ENCODE measurements at places on chromosomes 6 and 20.

GRCh38 chr6:55812509-55812908 lies 62.9 kb downstream of the BMP5 start:
- no peaks in the 10 kb centered on the region for H3K36me3 ChIP-seq
- no peak overlapping the region for H3K27ac ChIP-seq
- H3K27me3 ChIP-seq, result no peaks in the 10 kb centered on the region
- DNase-seq, result no peak

DNA sequence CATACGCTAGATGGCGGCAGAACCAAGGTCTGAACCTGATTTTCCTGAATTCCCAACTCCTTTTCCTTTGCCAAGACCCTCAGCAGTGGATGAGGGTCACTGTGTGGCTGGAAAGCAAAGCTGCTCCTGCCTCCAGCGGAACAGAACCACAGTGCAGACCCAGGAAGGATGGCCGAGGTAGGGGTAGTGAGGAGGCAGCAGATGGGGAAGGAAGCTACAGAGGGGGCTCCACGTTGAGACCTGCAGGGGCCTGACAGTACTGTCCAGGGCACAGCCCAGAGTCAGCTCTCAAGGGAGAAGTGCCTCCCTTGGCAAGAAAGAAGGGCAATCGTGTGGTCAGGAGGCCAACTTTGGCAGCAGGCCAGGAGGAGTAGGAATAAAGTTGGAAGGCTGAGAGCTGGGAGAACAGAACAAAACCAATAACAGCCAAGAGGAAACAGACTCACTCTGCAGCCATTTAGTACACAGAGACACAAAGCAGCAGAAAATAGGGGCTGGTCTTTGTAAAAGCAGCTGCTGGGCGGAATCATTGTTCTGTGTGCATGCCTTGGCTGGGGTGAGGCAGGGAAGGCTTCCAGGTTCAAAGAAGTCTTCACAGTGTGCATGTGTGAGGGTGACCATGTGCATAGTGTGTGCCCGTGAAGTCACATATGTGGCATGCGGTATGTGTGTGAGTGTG lies 3.1 kb downstream of the GABRR2 start:
- no peak overlapping the region for H3K27ac ChIP-seq
- peaks cover 4% of the 10 kb centered on the region for H3K36me3 ChIP-seq
- H3K4me1 ChIP-seq, result no peaks in the 10 kb centered on the region

GRCh38 chr6:39820553-39820952 lies 28.4 kb downstream of the DAAM2 start:
- H3K27ac ChIP-seq, result no peak overlapping the region
- H3K4me3 ChIP-seq, result no peak overlapping the region
- H3K4me1 ChIP-seq, result no peaks in the 10 kb centered on the region
- peaks cover 4% of the 10 kb centered on the region for H3K27me3 ChIP-seq

DNA sequence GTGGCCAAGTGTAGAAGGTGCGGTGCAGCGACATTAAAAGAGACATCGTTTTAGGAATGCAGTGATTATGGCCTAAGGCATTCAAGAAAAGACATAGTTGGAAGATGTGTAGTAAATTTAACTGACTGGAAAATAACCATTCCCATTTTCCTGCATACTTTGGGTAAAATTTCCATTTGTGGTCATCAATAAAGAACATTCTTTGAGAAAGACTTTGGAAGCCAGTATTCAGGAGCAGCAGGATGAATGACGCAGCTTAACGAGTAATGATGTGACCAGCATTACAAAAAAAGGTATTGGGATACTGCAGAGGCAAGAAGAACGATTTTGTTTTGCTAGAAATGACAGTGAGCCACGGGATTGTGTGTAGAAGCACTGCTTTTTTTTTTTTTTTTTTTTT lies 7.0 kb upstream of the RWDD1 start:
- no peak overlapping the region for H3K27ac ChIP-seq
- peaks cover 5% of the 10 kb centered on the region for H3K4me1 ChIP-seq
- no peak for DNase-seq
- H3K36me3 ChIP-seq, result no peaks in the 10 kb centered on the region

GRCh38 chr6:154509421-154510143 lies 903 bp downstream of the CNKSR3 start:
- H3K4me1 ChIP-seq, result peaks cover 10% of the 10 kb centered on the region
- H3K36me3 ChIP-seq, result no peaks in the 10 kb centered on the region
- peaks cover 49% of the 10 kb centered on the region for H3K27me3 ChIP-seq
- peak overlapping the region; percentile 33 for H3K4me3 ChIP-seq
- H3K27ac ChIP-seq, result no peak overlapping the region

DNA sequence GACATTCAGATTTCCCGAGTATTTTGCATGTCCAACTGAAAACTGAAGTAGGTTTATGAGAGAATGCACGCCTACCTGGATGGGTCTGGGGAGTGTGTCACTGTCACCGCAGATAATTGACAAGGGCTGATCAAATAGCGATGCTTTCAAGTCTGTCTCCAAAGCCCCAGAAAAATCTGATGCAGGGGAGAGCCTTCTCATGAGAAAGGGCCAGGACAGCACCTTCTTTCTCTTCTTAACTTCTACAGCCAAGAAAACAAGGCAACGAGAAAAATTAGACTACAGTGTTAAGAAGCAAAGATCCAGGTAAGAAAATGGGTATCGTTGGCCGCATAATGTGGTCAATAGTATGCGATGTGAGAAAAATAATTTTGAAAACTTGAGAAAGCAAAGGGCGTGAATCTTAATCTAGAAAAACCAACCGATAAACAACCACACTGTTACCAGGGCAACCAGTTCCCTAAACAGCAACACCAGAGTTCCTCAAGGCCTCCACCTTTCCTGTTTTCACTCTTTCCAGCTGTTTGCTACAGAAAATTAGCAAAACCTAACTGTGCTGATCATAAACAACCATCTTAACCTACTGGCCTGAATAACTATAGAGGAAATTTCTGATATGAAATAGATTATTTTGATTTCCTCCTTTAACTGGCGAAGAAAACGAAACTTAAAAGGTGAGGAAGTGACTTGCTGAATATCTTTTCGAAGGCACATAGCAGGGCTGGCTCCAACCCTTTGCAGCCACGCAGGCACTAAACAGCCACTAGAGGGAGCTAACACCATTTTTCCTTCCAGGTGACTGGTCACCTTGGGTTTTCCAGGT lies 2.6 kb downstream of the TAGAP start:
- peak; percentile 83 for DNase-seq
- peaks cover 68% of the 10 kb centered on the region for H3K36me3 ChIP-seq
- H3K27me3 ChIP-seq, result no peaks in the 10 kb centered on the region
- peak overlapping the region; percentile 98 for H3K27ac ChIP-seq
- H3K4me1 ChIP-seq, result peaks cover 66% of the 10 kb centered on the region
- peak overlapping the region; percentile 96 for H3K4me3 ChIP-seq

GRCh38 chr6:160203522-160203921 lies 55.1 kb downstream of the SLC22A2 start:
- no peak for DNase-seq
- H3K36me3 ChIP-seq, result no peaks in the 10 kb centered on the region
- H3K27me3 ChIP-seq, result peaks cover 13% of the 10 kb centered on the region
- H3K4me3 ChIP-seq, result no peak overlapping the region

GRCh38 chr20:50911716-50912115 lies 19.5 kb downstream of the ADNP start:
- no peaks in the 10 kb centered on the region for H3K27me3 ChIP-seq
- H3K4me1 ChIP-seq, result peaks cover 47% of the 10 kb centered on the region
- no peak overlapping the region for H3K4me3 ChIP-seq
- DNase-seq, result no peak

GRCh38 chr20:17161673-17162481 lies 65.0 kb upstream of the PCSK2 start:
- H3K4me3 ChIP-seq, result no peak overlapping the region
- no peak for DNase-seq
- H3K36me3 ChIP-seq, result no peaks in the 10 kb centered on the region
- H3K27me3 ChIP-seq, result no peaks in the 10 kb centered on the region

GRCh38 chr6:37106982-37107491 lies 62.9 kb upstream of the PIM1 start:
- H3K4me1 ChIP-seq, result peaks cover 60% of the 10 kb centered on the region
- H3K27ac ChIP-seq, result no peak overlapping the region
- H3K4me3 ChIP-seq, result no peak overlapping the region
- no peaks in the 10 kb centered on the region for H3K36me3 ChIP-seq
- no peaks in the 10 kb centered on the region for H3K27me3 ChIP-seq

- H3K4me3 ChIP-seq, result no peak overlapping the region
- H3K36me3 ChIP-seq, result no peaks in the 10 kb centered on the region
- no peak overlapping the region for H3K27ac ChIP-seq
- H3K4me1 ChIP-seq, result peaks cover 18% of the 10 kb centered on the region
These were observed 6.9 kb downstream of the SESN1 start for GRCh38 chr6:109087661-109088264.

Data from activated naive CD4-positive, alpha-beta T cell treated with anti-CD3 and anti-CD28 coated beads, Interleukin-2, amount 10 ng/mL, durations not matched to agents 7 days and 5 days (primary cell).